ENCODE measurements at places on chromosomes 7 and 10. TPM values are rescaled to one million over a fixed set of nuclear protein-coding genes. Genes with fewer than 3 reads are reported as not detected.

GPR158 gene
- not detected for total RNA-seq

NAT16 gene
- not detected for total RNA-seq

NFE2L3 gene
- 80.3 TPM for total RNA-seq

NYAP1 gene
- 2.5 TPM for total RNA-seq

FKBP9 gene
- total RNA-seq: 196 TPM

IL6 gene
- total RNA-seq: 5.7 TPM

TNPO3 gene
- total RNA-seq: 48.1 TPM

SLC13A1 gene
- total RNA-seq: not detected

CPEB3 gene
- 1.6 TPM for total RNA-seq

SEC31B gene
- 2.8 TPM for total RNA-seq

UFSP1 gene
- total RNA-seq: 0.34 TPM

PAX4 gene
- total RNA-seq: not detected

ENKUR gene
- total RNA-seq: not detected

HKDC1 gene
- 0.58 TPM for total RNA-seq

RGR gene
- not detected for total RNA-seq

ASNS gene
- total RNA-seq: 5.5 TPM

PILRA gene
- total RNA-seq: 2.5 TPM

SPACDR gene
- total RNA-seq: not detected

TCERG1L gene
- total RNA-seq: not detected

KCP gene
- not detected for total RNA-seq

ANKRD61 gene
- not detected for total RNA-seq

GPR37 gene
- total RNA-seq: 2.2 TPM

TIMM23B gene
- 22.5 TPM for total RNA-seq

GNGT1 gene
- not detected for total RNA-seq

FIGNL1 gene
- 11.1 TPM for total RNA-seq

PDE1C gene
- total RNA-seq: 2.6 TPM

GSAP gene
- total RNA-seq: 2.7 TPM

DYDC2 gene
- total RNA-seq: not detected

GTF2IRD2 gene
- 1.8 TPM for total RNA-seq

BHLHA15 gene
- 0.68 TPM for total RNA-seq

MMP21 gene
- not detected for total RNA-seq

HTR5A gene
- not detected for total RNA-seq

PHYHIPL gene
- total RNA-seq: not detected

CYP3A4 gene
- total RNA-seq: not detected

C10orf71 gene
- not detected for total RNA-seq

FAM237B gene
- not detected for total RNA-seq

GIMAP6 gene
- total RNA-seq: 82.2 TPM

SLC18A3 gene
- total RNA-seq: not detected

CCDC172 gene
- not detected for total RNA-seq

ZNF777 gene
- total RNA-seq: 14.9 TPM

MMRN2 gene
- 243 TPM for total RNA-seq

TMEM106B gene
- 44.9 TPM for total RNA-seq

INA gene
- total RNA-seq: 4.3 TPM

ZNF467 gene
- total RNA-seq: 6.8 TPM

DEPP1 gene
- 628 TPM for total RNA-seq

LIPJ gene
- not detected for total RNA-seq

BMPER gene
- 2.7 TPM for total RNA-seq

AOAH gene
- 0.64 TPM for total RNA-seq

Measured in glomerular endothelial cell (primary cell).